Inflammatory macrophage (primary cell): ENCODE measurements at places on chromosomes 6 and 20.

- no peak for DNase-seq
Observed at GRCh38 chr6:158061709-158062461, 80.2 kb downstream of the SYNJ2 start.

GRCh38 chr6:23587582-23587981 is 538.4 kb upstream of the NRSN1 start:
- no peak for DNase-seq

DNA sequence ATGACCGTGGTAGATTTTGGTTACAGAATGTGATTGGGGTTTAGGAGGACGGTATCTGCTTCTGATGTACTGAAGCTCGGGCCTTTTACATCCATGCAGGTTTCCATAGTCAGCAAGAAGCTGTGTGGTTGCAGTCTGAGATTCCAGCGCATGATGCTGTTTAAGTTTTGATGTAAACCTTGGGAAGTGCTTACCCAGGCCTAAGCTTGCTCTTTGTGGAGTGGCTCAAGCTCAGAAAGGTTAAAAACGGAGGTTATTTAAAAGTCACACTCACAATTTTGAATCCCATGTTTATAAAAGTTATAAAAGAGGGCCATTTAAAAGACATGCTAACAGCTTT is 121.4 kb downstream of the TIAM2 start:
- no peak for DNase-seq

DNA sequence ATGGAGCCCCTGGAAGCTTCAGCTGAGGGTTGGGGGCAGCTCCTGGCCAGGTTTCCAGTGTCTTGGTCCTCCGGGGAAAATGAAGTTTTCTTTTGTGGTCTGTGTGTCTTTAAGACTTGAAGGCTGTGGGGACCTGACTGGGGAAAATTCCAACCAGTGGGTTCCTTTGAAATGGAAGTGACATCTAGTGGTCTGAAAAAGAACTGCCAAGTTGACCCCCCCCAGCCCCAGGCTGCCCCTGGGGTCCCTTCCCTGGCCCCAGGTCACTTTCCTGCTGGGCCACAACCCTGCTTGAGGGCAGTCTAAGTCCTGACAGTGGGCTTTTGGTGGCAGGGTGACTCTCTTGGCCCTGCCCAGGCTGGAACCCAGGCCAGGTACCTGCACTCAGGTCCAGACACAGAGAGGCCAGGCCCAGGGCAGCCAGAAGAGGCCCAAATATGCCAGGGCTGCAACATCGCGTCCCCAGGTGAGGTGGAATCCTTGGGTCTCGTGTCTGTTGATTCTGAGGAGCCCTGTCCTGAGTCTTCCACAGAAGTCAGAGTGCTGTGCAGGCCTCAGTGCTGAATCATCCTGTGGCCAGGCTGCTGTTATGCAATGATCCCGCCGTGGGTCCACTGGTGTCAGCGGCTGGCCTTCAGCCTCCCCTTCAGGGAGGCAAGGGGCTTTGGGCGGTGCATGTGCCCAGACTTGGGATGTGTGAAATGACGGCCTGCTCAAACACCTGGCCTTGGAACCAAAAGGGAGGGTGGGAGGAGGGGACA is 68.4 kb downstream of the VEGFA start:
- peak; percentile 46 for DNase-seq

- peak; percentile 75 for DNase-seq
Observed at GRCh38 chr6:41228616-41229015, 467 bp downstream of the TREML4 start.

DNA sequence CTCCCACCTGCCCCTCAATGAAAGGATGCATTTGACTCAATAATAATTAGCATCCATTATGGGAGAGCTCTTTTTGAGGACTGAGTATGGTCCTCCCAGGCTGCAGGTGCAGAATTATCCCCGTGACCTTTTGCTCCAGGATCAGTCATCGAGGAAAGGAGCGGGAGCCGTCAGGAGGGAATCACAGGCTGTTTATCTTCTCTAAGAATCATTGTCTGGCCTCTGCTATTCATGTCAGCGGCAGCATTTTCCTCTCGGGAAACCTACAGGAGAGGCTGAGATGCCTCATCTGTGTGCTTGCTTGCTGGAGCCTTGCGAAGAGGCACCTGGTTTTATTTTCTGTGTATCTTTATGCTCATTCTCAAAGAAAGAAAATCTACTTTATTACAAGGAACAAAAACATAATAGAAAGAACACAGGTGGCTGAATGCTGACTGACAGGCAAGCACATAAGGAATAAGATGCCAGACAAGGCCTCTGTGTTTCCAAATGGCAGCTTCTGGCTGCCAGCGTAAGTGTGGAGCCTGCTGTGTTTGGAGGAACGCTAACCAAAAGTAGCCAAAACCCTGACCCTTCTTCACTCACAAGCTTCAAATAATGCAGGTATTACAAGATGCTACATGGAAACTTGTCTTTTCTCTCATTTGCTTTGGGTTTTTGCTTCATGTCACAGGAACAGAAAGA is 539.1 kb upstream of the MARCKS start:
- DNase-seq: no peak

DNA sequence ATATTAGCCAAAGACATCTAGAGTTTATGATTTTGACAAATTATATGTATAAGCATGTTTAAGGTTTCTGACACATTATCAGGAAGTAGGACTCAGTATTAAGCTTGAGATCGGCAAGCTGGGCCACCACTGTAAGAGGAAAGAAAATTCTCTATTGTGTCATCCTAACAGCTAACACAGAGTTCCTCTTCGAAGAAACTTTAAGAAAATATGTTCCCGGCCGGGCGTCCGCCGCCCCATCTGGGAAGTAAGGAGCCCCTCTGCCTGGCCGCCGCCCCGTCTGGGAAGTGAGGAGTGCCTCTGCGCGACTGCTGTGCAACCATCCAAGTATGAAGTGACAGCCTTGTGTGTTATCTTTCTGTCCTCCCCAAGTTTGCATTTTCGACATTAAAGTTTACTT is 23.0 kb downstream of the USP49 start:
- peak; percentile 59 for DNase-seq

DNA sequence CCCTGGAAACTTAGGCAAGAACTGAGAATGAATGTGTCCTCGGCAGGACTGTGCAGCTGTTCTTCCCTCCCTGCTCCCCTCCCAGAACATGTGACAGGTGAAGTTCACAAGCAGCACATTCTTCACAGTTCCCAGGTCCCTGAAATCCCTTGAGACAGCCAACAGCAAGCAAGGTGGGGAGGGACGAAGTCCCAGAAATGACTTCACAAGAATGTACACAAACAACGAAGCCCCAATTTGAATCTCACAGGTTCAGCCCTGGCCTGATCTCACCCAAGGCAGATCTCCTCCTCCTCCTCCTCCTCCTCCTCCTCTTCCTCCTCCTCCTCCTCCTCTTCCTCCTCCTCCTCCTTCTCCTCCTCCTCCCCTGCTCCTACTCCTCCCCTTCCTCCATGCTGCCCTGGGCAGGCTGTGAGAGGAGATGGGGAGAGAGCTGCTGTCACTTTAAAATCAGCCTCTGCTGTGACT is 32.4 kb downstream of the WRNIP1 start:
- no peak for DNase-seq

- DNase-seq: no peak
Observed at GRCh38 chr6:42142118-42142835, at the start of gene C6orf132. TSS of gene C6orf132 (minus strand) at chr6:42142620. CDS start at chr6:42142444, 176 bp downstream.

DNA sequence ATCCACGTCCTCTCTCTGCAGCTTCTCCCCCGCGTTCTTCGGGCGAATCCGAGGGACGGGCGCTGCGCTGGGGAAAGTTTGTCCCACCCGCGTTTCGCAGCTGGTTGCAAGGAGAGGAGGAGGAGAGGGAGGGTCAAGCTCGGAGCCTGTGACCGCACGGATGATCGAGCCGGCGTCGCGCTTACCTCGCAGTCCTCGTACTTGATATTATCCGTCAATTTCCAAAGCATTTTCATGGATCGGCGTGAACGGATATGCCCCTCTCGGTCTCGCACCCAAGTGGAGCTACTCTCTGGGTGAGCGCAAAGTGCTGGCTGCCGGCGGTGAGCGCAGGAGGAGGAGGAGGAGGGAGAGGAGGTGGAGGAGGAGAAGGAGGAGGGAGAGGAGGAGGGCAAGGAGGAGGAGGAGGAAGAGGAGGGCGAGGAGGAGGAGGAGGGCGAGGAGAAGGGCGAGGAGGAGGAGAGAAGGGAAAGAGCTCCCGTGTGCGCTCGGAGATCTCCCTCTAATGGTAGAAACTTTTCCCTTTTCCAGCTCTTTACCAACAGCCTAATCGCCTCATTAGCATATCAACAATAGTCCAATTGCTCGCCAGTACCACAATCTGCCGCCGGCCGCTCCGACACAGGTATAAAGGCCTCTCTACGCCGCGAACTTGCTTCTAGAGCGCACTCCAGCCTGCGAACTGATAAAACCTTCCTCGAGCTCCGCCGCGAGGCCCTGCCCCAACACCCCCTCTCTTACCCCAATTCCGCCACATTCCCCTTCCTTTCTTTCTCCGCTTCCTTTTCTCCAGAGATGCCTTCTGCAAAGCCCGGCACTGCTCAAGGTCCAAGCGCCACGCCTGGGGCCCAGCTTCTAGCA is at the start of gene TFAP2A:
TFAP2A (minus strand) TSS at position 319 of the 861 bp plus-strand sequence; CDS start at position 236, 83 bp downstream.
- no peak for DNase-seq

DNA sequence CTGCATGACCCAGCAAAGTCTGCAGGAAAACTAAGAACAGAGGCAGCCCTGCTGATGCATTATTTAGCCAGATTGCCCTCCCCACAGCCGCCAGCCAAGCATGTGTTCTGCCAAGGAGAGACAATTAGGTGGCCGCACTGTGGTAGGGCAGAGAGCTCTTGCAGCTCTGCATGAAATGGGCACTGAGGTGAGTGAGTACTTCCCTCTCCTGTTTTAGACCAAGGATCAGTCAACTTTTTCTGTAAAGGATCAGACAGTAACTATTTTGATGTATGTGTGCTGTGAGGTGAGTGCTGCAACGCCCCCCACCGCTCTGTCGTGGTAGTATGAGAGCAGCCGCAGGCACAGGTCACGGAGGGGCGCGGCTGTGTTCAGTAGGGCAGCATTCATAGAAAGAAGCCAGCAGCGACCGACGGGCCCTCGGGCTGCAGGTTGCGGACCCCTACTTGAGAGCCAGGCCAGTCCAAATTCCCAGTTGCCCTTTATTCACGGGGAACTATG is 23.8 kb upstream of the FAM50B start:
- no peak for DNase-seq

GRCh38 chr6:147170269-147170668 is 33.9 kb upstream of the STXBP5 start:
- no peak for DNase-seq

GRCh38 chr20:23344336-23344735 is 6.3 kb upstream of the NXT1 start:
- DNase-seq: no peak

DNA sequence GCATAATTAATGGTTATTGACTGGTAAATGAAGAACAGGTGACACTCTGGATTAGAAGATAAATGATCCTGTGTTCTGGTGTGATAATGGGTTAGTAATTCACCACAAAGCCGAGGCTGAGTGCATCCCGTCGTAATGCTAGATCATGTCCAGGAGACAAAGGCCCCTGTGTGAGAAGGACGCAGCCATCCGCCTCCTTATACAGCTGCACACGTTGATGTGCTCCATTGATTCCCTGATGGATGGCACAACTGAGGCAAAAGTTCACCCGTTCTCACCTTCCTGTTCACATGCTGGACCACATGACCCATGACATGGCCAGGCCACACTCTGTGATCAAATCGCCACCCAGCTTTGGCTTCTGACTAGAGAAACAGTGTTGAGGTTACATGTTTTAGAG is 136.1 kb downstream of the FOXC1 start:
- DNase-seq: no peak

GRCh38 chr6:133129556-133129955 is 111.6 kb upstream of the EYA4 start:
- DNase-seq: no peak

- no peak for DNase-seq
Observed at GRCh38 chr20:35489717-35490116, 34.3 kb downstream of the CEP250 start.

DNA sequence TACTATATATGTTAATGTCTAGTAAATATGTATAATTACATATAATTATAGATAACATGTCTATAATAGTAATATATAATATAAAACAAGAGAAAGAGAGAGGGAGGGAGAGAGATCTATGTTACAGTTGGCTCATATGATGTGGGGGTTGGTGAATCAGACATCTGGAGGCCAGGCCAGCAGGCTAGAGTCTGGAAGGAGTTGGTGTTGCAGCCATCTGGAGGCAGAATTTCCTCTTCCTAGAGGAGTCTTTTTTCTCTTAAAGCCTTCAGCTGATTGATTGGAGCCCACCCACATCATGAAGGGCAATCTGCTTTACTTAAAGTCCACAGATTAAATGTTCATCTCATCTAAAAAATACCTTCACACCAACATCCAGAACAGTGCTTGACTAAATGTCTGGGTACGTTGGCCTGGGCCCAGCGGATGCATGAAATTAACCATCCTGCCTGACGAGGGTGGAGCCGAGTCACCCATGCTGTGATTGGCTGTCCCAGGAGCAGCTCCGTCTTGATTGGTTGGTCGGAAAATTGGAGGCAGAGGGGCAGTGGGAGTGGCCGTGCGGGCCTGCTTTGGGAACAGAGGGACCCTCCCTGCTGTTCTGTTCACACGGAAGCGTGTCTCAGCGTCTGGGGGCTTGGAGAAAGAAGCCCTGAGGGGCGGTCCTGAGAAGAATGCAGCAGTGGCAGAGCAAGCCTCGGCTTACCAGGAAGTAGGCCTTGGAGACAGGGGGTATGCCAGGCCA is 392.4 kb downstream of the QKI start:
- peak; percentile 12 for DNase-seq

GRCh38 chr6:158643836-158644230 is 710 bp downstream of the DYNLT1 start:
- peak; percentile 13 for DNase-seq

- peak; percentile 59 for DNase-seq
Observed at GRCh38 chr6:51855310-51856082, 231.9 kb downstream of the PKHD1 start.

DNA sequence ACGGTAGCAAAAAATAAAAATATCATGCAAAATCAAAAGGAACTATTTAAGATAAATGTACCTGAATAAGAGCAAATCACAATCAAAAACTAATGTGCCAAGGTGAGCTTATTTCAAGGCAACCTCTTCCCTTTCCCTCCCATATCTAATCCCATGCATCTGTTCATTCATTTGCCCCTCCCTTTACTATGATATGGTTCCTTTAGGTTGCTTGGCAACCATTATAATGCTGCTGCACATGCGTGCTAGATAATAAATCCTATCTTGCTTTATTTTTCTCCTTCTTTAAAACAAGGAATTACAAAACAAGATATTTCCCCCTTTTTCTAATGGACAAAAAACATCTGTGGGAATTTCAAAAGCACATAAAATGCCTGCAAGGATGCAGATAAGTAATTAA is 318.2 kb upstream of the POU3F2 start:
- no peak for DNase-seq

DNA sequence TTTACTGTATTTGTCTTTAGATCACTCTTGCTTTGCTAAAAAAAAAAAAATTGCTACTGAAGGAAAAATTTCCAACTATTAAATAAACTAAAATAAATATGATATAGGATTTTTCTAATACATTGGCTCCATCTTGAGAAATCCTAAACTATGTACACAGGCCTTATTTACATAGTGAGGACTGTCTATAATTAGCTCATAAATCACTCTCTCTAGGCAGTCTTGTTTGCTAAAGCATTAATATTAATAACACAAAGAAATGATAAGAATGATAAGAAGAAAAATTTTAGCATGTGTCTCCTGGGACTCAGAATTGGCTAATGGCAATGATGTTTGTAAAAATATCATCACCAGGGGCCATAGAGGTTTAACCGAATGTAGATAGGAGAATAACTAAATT is 13.3 kb upstream of the CRYBG1 start:
- DNase-seq: no peak

GRCh38 chr20:32007787-32008616 is 2.2 kb upstream of the CCM2L start:
- DNase-seq: no peak
